Activated naive CD8-positive, alpha-beta T cell treated with anti-CD3 and anti-CD28 coated beads for 36 hours (primary cell): ENCODE measurements at places on chromosomes 11 and 22. TPM values are rescaled to one million over a fixed set of nuclear protein-coding genes. Genes with fewer than 3 reads are reported as not detected.
A peak's percentile ranks its signal among the peaks of the same experiment; 100 is the strongest.

DNA sequence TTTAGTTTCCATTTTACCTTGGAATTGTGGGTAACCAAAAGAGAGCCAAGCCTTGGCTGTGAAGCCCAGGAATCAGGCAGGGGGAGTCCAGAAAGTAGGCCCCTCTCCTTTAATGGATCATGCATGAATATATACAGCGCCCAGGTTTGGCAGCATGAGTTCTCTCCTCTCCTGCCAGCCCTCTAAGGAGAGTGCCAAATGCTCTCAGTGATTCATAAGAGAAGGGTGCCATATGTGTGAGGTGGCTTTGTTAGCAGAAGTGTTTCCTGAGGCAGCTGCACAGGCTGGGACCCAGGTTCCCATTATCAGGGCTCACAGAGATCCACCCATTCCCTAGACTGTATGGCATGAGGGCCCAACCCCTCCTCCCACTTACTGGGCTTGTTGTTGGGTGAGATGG is 52.3 kb upstream of the SCUBE2 start:
- no peak for DNase-seq

DNA sequence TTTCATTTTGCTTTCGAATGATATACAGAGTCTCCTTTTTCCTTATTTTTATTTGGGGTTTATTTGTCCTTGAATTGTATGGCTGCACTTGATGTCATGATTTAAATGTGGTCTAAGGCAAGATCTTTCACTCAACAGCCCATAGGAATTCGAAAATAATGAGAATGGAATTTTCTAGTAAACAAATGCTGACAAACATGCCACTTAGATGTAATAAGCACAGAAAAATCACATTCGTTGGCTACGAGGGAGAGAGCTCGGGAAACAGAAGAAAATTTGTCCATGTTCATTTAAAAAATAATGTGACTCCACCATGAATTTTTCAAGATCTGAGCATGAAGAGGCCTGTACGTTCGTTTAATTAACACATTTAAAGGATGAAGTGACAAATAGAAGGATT is 73.0 kb downstream of the BLID start:
- DNase-seq: no peak

DNA sequence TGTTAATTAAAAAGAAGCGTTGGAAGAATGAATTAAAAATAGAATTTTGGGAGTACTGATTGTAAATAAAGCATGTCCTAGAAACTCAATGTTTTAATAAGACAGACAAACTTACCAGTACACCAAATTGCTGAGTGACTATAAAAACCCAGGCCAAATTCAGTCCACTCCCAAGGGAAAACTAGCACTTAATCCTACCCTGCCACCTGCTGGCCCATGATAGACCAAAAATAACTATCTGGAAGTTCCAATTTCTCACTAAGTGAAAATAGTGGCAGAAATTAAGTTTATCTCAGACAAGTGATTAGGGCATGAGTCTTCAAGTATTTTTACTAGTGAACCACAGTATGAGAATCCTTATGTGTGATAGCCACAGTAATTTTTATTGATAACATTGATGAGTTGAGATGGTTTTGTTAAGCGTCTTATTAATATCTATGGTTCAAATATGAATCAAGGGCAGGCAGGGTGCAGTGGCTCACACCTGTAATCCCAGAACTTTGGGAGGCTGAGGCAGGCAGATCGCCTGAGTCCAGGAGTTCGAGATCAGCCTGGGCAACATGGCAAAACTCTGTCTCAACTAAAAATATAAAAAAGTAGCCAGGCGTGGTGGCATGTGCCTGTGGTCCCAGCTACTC is 9.8 kb upstream of the DDX10 start:
- peak; percentile 14 for DNase-seq

DNA sequence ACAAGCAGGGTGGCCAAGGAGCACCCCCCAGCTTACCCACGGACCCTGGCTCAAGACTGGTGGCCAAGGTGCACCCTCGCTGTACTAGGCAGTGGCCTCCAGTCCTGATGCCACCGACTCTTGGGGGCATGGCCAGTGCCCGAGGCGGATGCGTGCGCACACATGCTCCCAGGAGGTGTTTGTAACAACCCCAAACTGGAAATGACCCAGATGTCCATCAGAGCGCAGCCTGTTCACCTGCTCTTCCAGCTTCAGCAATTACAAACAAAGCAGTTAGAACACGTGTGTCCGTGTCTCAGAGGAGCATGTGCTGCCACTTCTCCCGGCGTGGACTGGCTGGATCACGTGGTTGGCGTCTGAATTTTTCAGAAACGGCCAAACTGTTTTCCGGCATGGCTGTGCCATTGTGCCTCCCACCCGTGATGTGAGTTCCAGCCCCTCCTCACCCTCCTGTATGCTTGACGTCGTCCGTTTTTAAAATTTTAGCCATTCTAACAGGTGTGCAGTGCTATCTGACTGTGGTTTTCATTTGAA is 7.1 kb upstream of the MUC6 start:
- no peak for DNase-seq

DNA sequence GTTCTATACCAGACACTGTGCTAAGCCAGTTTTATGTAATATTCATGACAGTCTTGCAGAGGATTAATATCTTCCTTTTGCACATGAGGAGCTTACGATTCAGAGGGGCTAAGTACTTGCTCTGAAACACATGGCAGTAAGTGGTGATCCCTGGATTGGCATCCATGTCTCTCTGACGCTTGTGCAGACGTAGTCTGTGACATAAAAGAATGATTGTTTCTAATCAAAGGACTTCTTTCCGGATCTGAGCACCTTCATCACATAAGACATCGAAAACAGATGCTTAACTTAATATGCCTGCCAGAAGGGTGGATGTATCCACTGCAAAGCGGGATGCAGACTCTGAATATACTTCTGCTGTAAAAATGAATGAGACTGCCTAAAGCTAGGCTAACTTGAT is 74.8 kb downstream of the ARHGAP42 start:
- no peak for DNase-seq

- peak; percentile 29 for DNase-seq
Measured at GRCh38 chr11:9574622-9575259, 1.3 kb downstream of the WEE1 start.

GRCh38 chr22:49716441-49716840 is 111.2 kb downstream of the BRD1 start:
- DNase-seq: no peak

GRCh38 chr22:47340851-47341436 is 578.5 kb downstream of the TBC1D22A start:
- no peak for DNase-seq

DNA sequence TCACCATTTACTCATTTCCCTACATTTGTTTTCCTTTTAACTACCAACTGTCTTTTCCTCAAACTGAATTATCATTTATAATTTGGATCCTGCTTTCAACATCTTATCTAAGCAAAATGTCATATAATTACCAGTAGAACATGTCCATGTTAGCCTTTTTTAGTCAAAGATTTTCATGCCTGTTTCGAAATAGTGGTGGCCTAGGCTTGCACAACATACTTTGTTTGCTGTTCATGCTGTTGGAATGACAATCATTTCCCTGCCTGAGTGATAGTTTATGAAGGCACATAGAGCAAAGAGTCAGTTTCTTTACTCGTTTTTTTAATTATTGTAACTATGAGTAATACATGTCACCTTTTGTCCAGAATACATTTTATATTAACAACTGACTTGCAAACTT is 144.3 kb upstream of the ANO3 start:
- no peak for DNase-seq

DNA sequence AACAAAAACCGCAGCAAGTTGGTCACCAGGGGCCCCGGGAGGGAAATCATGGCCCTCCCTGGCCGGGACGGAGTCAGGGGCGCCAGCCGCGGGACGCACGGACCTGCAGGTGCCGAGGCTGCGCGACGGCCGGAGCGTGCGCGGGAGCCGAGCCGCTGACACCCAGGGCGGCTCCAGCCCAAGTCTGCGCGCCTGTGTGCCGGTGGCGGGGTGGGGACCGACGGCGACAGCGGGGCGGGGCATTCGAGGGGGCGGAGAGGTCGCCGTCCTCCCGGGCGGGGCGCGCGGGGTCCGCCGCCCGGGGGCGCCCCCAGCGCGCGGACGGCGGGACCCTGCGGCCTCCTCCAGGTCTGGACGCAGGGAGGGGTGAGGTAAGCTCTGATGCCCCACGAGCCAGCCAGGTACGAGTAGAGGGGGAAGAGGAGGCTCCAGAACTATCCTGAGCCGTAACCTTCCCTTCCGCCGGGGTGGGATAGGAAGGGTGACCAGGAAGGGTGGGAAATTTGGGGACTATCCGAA is at the start of gene ESAM:
ESAM (minus strand) TSS at position 186 of the 519 bp plus-strand sequence; CDS start at position 50, 136 bp downstream.
- DNase-seq: peak; percentile 80

DNA sequence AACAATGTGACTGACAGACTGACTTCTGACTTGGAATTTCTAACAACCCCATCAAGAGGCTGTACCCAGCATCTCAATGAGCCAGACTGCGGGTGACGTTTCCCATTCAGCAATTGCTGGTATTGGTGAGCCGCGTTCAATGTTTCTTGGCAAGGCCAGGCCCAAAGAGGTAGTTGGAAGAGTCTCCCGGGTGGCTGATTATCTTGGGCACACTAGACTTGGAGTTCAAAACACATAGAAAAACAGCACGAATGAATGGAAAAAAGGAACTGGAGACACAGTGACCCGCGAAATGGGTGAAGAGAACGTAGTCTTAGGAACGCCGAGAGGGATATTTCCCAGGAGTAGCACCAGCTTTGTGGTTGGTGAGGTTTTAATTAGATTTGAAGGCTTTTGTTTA is 115.7 kb downstream of the RPS6KA4 start:
- DNase-seq: no peak

DNA sequence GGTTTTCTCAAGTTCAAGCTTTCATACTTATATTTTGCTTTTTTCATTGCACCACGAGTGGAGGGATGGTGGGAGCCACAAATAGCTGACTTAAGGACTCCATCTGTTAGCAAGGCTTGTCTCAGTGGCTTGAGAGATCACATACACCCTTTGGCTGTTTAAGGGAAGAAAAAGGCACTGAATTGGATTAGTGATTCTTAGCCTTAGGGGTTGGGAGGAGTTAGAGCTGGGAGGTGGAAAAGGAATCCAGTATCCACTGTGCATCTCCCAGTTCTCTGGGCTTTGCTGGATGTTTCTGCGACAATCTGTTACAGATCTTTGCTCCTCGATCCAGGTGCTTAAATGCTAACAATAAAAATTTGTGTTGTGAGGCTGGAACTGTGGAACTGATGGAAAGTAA is 593.6 kb downstream of the CNTN5 start:
- DNase-seq: no peak

C11orf87 gene
- not detected for total RNA-seq

NAALADL1 gene
- 9.8 TPM for total RNA-seq

TIGD3 gene
- total RNA-seq: 0.49 TPM
